ENCODE measurements at places on chromosomes 12 and 14.

- no peak for DNase-seq
Observed at GRCh38 chr14:58258156-58258555, 13.5 kb downstream of the PSMA3 start.

DNA sequence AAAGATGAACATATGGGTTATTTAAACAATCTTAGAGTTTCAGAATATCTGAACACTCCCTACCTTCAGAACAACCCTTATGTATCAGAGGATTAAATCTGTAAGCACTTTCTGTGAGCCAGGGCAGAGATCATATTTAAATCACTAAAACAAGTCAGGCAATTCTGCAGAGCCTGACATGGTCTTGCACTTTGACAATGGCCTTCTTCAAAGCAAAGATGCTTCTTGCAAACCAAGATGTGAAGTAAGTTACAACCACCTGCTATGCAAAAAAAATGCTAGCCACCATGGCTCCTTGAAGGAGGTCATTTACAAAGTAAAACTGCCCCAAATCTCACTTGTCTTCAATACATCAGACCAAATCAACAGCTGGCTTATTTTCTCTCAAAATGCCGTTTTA, 3.2 kb downstream of the PPP1CC start:
- no peak for DNase-seq

DNA sequence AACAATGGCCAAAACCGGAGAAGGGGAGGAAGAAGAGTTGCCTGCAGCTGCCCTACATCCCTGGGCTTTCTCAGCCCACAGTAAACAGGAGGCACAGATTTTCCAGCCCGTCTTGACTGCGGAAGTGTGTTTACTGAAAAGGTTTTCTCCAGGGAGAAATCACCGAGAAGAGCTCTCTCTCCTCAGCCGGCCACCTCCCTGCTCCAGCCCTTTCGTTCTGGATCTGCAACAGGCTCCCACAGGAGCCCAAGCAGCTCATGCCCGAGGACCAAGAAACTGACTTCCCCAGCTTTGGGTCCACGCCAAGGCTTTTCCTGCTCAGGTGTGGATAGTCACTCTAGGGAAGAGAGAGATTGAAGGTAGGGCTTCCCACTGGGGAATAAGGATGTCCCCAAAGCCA, 61.7 kb downstream of the BCL11B start:
- no peak for DNase-seq

DNA sequence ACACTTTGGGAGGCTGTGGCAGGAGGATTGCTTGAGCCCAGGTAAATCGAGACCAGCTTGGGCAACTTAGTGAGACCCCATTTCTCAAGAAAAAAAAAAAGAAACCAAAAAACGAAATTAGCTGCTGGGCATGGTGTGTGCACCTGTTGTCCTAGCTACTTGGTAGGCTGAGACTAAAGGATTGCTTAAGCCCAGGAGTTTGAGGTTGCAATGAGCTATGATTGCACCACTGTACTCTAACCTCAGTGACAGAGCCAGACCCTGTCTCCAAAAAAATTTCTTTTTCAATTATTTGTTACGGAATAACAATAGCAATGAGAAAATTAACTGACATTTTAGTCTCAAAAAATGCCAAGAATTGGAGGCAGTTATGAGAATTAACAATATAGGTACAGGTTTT, 128.0 kb downstream of the CCDC91 start:
- no peak for DNase-seq

DNA sequence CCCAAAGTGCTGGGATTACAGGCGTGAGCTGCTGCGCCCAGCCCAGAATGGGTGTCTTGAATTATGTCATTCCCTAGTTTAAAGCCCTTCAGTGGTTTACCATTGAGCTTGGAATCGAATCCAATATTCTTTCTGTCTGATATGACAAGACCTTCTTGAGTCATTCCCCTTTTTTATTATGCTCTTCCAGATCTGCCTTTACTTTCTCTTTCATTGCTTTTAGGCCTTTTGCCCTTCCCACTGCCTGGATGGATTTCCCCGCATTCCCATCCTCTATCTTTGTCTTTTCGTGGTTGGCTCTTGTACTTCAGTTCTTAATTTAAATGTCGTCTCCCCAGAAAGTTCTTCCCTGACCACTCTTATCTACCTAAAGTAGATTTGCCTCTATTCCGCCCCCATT, 1.6 kb downstream of the TRAFD1 start:
- DNase-seq = no peak

- no peak for DNase-seq
Observed at GRCh38 chr12:11814374-11814773, 164.9 kb downstream of the ETV6 start.

DNA sequence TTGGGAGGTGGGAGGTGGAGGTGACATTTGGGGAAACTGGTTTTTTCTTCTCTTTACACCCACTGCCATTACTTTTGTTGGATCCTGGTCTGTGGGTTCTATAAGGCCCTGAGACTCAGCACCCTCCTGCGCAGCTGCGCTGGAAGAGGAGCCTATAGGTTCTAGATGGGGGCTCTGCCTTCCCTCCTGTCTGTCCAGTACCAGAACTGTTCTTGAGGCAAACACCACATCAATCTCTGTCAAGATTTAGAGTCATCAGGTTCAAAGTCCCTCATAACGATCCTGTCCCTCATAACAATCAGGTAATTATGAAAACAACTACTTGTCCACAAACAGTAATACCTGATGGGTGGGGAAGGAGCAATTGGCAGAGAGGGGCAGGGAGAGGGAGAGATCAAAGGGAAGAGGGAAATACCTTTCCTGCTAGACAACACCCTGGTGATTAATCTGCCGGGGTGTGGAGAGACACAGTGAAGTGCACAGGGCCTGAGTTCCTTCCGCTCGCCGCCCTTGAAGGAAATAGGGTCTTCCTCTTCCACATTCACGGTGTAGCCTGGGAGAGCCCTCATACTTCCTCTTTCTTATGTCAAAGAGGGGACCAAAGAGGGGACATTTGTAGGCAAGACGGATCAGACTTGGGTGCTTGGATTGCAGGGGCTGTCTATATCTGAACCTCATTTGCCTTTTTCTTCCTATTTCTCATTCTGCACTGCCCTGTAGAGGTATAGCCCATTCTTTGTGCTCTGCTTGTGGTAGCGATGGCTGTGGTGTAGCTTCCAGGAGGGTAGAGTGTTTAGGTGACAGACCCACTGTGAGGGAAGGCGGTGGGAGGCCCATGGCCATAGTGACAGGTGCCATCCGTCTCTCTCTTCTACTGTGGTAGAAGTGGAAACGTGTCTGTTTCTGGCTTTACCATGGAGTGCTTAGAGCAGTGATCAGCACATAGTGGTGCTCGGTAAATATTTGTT, 12.6 kb downstream of the GPRC5A start:
- DNase-seq = no peak

- no peak for DNase-seq
Observed at GRCh38 chr14:69493791-69494190, 9.3 kb downstream of the PLEKHD1 start.

- DNase-seq = no peak
Observed at GRCh38 chr12:45547822-45548221, 181.7 kb upstream of the ARID2 start.

DNA sequence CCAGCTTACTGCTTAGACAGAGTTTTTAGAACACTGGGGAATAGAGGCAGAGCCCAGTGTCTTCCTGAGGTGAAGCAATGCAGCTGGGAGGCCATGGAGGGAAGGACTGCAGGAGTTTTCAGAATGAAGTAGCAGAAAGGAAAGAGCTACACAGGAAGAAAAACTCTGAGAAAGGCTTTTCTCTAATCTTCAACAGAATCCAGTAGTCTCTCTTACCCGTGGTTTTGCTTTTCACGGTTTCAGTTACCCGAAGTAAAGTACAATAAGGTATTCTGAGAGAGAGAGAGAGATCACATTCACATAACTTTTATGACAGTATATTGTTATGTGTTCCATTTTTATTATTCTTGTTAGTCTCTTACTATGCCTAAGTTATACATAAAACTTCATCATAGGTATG, 761.6 kb downstream of the BCL11B start:
- DNase-seq = no peak

GRCh38 chr14:61395115-61395725, 73.8 kb downstream of the PRKCH start:
- DNase-seq = no peak

- no peak for DNase-seq
Observed at GRCh38 chr12:92995258-92995903, 66.3 kb upstream of the EEA1 start.

DNA sequence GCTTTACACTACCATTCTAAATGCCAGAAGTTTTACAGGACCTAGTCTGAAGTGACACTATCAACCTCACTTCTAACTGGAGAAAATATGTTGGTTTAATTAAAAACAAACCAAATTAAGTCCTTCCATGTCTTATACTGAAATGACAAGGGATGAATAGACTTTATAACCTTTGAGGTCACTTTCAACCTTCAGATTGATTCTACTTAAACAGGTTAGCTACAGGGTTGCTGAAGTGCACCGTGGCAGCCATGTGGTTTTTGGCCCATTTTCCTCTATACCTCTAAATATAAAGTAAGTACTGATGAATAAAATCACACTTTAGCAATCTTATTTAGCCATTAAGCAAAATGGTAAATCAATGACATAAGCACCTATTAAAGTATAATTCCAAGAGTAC, 3.9 kb downstream of the SLC38A2 start:
- DNase-seq = no peak

- DNase-seq = no peak
Observed at GRCh38 chr14:64725261-64725815, 21.1 kb downstream of the PLEKHG3 start.

DNA sequence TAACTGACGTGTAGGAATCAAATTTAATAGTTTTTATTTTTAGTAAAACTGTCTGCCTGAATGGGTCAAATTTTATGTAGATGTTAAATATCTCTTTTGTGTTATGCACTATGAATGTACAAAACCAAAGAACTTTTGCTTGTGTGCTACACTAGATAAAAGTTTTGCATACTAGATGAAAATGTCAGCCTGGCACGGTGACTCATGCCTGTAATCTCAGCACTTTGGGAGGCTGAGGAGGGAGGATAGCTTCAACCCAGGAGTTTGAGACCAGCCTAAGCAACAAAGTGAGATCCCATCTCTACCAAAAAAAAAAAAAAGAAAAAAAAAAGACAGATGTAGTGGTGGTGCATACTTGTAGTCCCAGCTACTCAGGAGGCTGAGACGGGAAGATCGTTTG, 11.1 kb downstream of the AEBP2 start:
- no peak for DNase-seq

GRCh38 chr12:38328306-38328895, 11.8 kb downstream of the ALG10B start:
- no peak for DNase-seq

DNA sequence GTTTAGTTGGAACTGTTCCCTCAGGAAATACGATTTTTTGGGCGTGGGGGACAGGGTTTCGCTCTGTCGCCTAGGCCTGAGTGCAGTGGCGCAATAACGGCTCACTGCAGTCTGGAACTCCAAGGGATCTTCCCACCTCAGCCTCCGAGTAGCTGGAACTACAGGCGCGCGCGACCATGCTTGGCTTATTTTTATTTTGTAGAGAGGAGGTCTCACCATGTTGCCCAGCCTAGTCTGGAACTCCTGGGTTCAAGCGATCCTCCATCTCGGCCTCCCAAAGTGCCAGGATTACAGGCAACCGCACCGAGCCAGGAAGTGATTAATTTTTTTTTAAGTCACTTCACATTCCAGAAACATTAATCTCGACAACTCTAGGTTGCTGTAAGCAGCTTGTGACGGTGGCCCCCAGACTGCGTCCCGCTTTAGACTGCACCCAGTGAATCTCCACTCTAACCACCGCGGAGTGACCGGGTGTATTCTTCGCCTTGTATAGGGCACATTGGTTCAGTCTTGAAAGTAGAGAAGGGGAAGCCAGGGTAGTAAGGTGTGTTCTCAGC, 830 bp upstream of the MIS18BP1 start:
- peak; percentile 3 for DNase-seq

Data from stimulated activated CD4-positive, alpha-beta T cell treated with anti-CD3 and anti-CD28 coated beads, TNF-alpha, amount 100 ng/mL, for 24 hours (primary cell).